ENCODE measurements at places on chromosomes 13 and 19. TPM values are rescaled to one million over a fixed set of nuclear protein-coding genes. Genes with fewer than 3 reads are reported as not detected.

ZNF649 gene
- total RNA-seq = 21.9 TPM

CPB2 gene
- total RNA-seq = not detected

GET3 gene
- 59.6 TPM for total RNA-seq

CYP4F2 gene
- total RNA-seq = not detected
